Glutamatergic neuron (in vitro differentiated cells): ENCODE measurements at places on chromosomes 2 and 18. TPM values are rescaled to one million over a fixed set of nuclear protein-coding genes. Genes with fewer than 3 reads are reported as not detected.
A peak's percentile ranks its signal among the peaks of the same experiment; 100 is the strongest.

CCDC121 gene
- total RNA-seq: 5.3 TPM

KATNAL2 gene
- 2.4 TPM for total RNA-seq

SERPINB5 gene
- not detected for total RNA-seq

DNA sequence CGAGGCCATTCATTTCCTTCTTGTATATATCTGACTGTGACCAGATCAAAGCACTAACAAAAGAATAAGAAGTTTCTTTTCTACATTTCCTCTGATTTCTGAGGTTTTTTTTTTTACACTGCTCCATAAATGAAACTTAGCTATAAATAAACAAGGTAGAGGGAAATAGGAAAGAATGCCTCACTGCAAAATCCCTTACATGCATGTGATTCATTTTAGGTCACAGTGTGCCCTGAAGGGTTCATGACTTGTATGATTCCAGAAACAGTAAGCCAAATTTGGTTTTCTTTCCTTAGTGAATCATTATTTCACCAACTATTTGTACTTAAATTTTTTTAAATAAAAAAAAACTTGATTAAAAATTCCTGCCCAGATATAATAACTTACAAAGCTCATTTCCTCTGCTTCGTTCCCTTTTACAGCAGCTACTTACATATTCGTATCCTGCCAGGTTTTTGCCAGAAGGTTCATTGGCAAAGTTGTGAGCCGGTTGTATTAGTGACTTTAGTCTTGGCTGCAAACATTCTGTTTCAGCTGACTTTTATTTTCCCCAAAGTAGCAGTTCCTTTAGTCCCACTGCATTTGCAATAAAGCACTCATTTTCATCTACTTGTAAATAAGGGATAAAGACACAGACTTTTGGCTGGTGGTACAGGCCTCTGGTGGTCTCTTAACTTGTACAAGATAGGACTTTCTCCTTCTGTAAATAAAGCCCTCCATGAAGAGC, 58.6 kb downstream of the LRP2 start:
- H3K36me3 ChIP-seq: no peaks in the 10 kb centered on the region
- no peaks in the 10 kb centered on the region for H3K27me3 ChIP-seq
- no peak for DNase-seq
- no peak overlapping the region for H3K4me3 ChIP-seq

- H3K27ac ChIP-seq: no peak overlapping the region
- peaks cover 15% of the 10 kb centered on the region for H3K36me3 ChIP-seq
- no peak for DNase-seq
- no peaks in the 10 kb centered on the region for H3K4me1 ChIP-seq
Observed at GRCh38 chr2:104606056-104606455, 247.9 kb upstream of the POU3F3 start.

DNA sequence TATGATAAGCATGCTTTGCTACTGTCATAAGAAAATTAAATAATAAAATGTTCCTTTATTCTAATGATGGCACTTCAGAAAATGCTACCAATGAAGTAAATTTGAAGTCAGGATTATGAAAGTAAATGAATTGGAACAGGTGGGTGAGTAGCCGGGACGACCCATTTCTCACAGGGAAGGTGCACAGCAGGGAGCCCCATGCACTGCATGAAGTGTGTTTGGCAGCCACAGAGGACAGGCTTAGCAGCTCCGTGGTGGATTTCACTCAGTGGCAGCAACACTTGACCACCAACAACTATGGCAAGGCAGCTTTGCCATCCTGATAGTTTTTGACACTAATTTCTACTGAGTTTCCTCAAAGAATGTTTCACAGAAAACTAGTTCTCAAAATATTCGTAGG, 146.3 kb downstream of the ATL2 start:
- H3K4me3 ChIP-seq: no peak overlapping the region
- H3K27me3 ChIP-seq: no peaks in the 10 kb centered on the region

DNA sequence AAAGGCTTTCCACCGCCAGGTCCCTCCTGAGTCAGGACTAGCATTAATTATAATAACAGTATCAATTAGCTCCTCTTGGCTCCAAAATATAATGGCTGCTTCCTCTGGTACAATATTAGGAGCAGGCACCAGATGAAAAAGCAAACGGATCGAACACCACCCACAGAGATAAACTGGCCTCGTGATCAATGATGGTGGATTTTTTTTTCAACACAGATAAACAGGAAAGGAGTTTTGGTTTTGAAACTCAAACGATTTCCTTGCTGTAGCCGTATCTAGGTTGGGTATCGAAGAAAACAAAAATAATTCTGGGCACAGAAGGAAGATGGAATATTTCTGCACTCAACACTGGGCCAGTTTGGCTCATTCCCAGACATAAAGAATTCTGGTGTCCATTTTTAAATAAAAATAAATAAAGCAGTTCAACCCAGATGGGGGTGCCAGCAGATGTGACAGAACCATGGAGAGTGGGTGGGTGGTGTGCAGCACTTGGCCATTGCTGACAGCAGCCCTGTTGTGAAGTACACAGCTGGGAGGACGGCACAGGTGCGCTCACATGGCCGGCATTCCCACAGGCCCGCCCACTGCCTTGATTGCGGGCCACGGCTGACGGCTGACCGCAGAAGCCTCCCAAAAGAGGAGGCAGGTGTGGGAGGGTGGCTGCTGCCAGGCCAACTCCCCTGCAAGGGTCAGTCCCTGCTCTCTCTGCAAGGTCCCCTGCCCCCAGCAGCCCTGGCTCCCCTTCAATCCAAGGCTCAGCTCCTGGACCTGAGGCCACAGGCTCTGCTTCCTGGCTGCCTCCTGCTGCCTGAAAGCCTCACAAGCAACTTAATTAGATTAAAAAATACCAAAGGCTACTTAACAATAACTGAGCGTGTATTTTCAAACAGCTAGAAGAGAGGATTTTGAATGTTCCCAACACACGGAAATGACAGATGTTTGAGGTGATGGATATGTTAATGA, 351.9 kb upstream of the ID2 start:
- DNase-seq: no peak
- H3K27ac ChIP-seq: no peak overlapping the region
- no peak overlapping the region for H3K4me3 ChIP-seq
- H3K36me3 ChIP-seq: no peaks in the 10 kb centered on the region
- no peaks in the 10 kb centered on the region for H3K4me1 ChIP-seq

DNA sequence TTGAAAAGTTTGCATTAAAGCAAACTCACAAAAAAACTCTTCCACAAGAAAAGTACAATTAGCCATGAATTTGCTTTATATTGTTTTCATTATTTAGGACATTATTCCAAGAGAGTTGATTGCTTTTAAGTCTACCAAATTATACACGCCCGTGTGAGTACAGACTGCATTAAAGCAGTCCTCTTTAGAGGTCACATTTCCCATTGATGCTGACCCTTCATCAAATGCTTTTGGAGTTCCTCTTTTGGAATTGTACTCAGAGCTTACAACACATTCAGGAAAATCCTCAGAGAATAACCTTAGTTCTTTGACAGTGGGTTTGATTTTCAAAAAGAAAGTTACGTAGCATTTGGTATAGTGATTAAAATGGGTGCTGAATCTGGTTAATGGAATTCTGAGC, 256.1 kb downstream of the CDH2 start:
- H3K4me1 ChIP-seq: no peaks in the 10 kb centered on the region
- no peak overlapping the region for H3K27ac ChIP-seq
- H3K4me3 ChIP-seq: no peak overlapping the region
- H3K36me3 ChIP-seq: no peaks in the 10 kb centered on the region
- DNase-seq: no peak

GRCh38 chr2:10079266-10079869, 843 bp downstream of the CYS1 start:
- H3K36me3 ChIP-seq: no peaks in the 10 kb centered on the region
- no peak overlapping the region for H3K27ac ChIP-seq
- H3K4me3 ChIP-seq: peak overlapping the region; percentile 85
- no peaks in the 10 kb centered on the region for H3K4me1 ChIP-seq
- peaks cover 21% of the 10 kb centered on the region for H3K27me3 ChIP-seq
- peak; percentile 40 for DNase-seq

DNA sequence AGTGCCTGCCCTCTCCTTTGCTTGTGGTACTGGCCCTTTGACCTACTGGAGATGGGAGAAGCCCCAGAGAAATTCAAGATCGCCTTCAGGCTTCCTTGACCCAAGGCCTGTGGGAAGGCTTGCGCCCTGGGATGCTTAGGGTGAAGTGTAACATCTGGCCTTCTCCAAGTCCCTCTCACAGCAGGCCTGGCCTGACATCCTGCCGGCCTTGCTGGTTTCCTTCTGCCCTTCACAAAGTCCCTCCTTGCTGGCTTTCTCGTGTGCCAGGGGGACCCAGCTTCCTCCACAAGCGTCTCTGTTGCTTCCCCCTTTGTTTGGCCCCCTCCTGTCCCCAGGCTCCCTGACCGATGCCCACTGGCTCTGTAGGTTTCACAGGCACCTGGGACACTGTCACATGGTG, 26.4 kb downstream of the TCF7L1 start:
- H3K4me1 ChIP-seq: peaks cover 22% of the 10 kb centered on the region
- no peaks in the 10 kb centered on the region for H3K36me3 ChIP-seq
- DNase-seq: no peak

DNA sequence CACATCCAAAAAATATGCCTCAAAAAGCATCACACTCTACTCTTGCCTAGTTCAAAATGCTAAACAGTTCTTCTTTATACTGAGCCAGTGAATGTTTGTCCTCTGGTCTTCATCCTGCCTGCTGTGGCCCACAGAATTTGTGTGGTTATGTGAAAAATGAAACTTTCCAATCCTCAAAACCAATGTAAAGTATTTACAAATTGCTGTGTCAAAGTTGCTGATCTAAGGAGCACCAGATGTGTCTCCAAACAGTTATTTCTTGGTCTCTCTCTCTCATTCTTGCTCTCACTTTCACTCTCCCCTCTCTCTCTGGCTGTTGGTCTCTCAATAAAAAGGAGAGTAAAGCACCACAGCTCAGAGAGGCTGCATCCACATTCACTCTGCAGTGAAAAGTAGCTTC, 23.0 kb downstream of the EPHA4 start:
- DNase-seq: no peak
- H3K4me3 ChIP-seq: no peak overlapping the region
- peaks cover 2% of the 10 kb centered on the region for H3K27me3 ChIP-seq
- no peak overlapping the region for H3K27ac ChIP-seq

DNA sequence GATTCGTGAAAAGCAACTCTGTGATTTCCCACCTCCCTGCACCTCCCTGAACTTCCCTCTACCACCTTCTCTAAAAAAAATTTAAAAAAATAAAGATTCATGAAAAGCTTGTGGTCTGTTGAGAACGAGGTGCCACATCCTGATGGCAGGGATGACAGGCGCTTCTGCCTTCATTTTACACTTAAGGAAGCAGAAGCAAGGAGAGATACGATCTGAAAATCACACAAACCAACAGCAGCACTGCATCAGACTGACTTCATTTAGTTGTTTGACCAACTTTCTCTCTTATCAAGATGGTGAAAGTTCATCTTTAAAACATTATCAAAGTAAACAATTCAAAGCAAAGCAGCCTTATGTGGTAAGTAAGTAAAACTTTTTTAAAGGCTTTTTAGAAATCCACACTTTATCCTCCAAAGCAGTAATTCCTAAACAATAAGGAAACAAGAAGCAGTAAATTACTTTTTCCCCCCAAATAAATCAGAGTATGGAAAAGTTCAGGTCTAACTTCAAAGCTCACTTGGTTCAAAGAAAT, 15.5 kb downstream of the WDFY1 start:
- H3K36me3 ChIP-seq: peaks cover 15% of the 10 kb centered on the region
- no peak overlapping the region for H3K27ac ChIP-seq
- H3K27me3 ChIP-seq: peaks cover under 1% of the 10 kb centered on the region
- no peak for DNase-seq
- no peak overlapping the region for H3K4me3 ChIP-seq
- peaks cover 12% of the 10 kb centered on the region for H3K4me1 ChIP-seq

DNA sequence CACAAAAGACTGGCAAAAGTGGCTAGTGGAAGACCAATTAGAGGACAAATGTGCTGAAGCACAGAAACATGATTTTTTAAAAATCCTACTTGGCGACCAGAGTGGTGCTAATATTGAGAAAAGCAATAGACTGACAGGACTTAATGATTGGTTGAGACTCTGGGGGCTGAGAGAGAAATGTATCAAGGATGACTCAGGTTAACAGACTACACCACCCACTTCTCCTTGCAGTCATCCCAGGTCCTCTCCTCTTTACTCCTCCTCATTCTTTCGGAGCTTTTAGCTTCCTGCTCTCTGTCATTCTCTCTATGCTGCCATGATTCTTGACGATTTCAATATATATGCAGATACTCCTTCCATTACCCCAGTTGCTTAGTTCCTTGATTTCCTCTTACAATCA, 54.6 kb upstream of the CYTIP start:
- H3K36me3 ChIP-seq: no peaks in the 10 kb centered on the region
- peaks cover 3% of the 10 kb centered on the region for H3K4me1 ChIP-seq
- H3K27me3 ChIP-seq: no peaks in the 10 kb centered on the region
- DNase-seq: no peak
- H3K27ac ChIP-seq: no peak overlapping the region

GRCh38 chr18:37514953-37515352, 50.6 kb downstream of the CELF4 start:
- H3K4me3 ChIP-seq: no peak overlapping the region
- H3K27ac ChIP-seq: no peak overlapping the region
- peaks cover 20% of the 10 kb centered on the region for H3K4me1 ChIP-seq
- no peak for DNase-seq

DNA sequence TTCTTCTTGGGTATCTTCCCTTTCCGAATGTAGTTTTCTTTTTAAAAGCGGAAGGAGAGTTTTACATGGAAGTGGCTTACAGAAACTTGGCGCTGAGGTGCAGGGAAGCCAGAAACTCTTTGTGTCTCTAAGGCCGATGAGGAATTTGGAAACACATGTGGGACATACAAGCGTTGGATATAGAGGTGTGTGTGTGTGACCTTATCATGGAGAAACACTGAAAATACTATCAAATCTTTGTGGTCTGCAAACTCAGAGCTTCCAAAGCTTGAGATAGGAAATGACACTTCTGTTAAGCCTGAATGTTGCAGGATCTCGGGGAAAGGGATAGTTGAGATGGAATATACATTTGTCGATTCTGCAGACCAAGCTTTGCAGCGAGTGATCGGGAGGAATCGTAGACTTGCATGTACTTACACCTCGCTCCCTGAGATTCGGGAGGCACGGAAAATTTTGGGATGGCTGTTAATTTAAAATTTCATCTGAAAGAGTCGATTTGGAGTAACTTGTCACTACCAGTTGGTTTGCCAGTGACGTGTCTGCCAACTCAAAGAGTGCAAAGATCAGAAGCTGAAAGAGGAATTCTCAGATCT, 1.0 kb downstream of the NAB1 start:
- H3K27me3 ChIP-seq: peaks cover 9% of the 10 kb centered on the region
- H3K4me3 ChIP-seq: peak overlapping the region; percentile 93
- no peak overlapping the region for H3K27ac ChIP-seq
- no peaks in the 10 kb centered on the region for H3K36me3 ChIP-seq
- peaks cover 4% of the 10 kb centered on the region for H3K4me1 ChIP-seq
